ENCODE measurements at places on chromosomes 16 and 17.

DNA sequence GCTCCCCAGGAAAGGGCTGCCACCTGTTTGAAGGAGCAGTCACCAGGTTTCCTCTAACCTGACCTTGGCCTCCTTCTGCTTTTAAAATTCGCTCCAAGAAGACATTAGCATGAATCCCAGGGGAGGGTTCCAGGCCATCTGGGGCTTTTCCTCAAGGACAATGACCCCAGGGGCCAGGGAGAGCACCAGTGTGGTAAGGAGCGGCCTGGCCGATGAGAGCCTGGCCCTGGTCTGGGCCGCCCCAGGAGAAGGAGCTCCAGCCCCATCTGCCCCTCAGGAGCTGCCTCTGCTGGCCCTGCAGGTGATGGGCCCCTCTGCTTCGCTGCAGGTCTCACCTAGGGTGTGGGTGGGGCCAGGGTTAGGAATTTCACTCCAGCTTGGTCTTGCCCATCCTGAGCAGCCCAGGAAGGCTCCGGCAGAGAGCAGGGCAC, 209.2 kb upstream of the TNRC6C start:
- DNase-seq = no peak

GRCh38 chr17:51914577-51914976, 243.9 kb downstream of the CA10 start:
- DNase-seq = no peak

GRCh38 chr17:34988644-34989043, 8.3 kb downstream of the LIG3 start:
- DNase-seq = peak; percentile 81

DNA sequence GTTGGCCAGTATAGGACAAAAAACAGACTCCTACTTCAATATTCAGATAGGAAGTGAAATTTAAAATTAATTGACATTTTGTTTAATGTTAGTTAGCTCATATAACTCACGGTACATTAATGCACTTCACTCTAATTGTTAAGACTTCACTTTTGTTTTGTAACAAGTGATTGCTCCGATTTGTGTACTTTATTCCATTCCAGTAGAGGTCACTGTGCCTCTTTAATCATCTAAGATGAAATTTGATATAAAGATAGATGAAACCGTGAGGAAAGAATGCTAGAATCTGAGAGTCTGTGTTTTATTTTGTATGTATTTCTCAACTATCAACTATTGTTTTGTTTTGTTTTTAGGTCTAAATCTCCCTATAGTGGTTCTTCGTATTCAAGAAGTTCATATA, 29.0 kb downstream of the RBBP6 start:
- DNase-seq = peak; percentile 30

GRCh38 chr17:55059724-55060123, 91.2 kb downstream of the STXBP4 start:
- no peak for DNase-seq

Data from hematopoietic multipotent progenitor cell treated with erythropoietin and hydrocortisone succinate and interleukin-3 and kit ligand, for 4 days (in vitro differentiated cells).